ENCODE measurements at places on chromosomes 6 and 20.

GRCh38 chr20:1196634-1197033 is 6.6 kb upstream of the C20orf202 start:
- DNase-seq = no peak

GRCh38 chr6:146860583-146860982 is 261.8 kb downstream of the ADGB start:
- no peak for DNase-seq

GRCh38 chr6:170030284-170030815 is 260.5 kb downstream of the DLL1 start:
- DNase-seq = no peak

DNA sequence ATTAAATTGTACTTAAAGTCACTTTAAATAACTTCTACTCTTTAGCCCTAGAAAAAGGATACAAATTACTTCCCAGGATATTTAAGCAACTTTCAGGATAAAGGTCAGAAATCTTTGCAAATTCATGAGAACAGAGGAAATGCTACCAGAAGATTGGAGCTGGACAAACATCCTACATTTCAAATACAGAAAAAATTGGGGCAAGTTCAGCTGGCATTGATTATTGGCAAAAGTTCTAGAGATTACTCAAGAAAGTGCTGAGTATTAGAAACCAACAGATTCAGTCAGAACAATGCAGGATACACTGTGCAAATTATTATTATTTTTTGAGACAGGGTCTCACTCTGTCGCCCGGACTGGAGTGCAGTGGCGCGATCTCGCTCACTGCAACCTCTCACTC is 6.0 kb downstream of the SLC22A23 start:
- no peak for DNase-seq

DNA sequence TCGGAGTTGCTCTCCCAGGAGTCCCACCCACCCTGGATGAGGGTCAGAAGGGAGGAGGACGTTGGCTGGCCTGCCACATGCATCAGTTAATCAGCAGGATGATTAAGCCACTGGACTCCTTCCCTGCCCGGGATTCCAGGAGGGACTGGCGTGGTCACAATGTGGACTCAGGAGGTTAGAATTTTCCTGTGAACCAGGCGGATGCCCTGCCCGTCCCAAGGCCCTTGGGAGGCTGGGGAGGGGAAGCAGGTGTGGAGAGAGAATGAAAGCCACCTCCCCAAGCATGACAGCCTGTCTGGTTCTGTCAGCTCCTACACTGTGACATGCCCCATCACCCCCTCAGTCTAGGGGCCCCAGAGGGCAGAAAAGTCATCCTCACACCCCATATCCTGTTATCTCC is 11.6 kb upstream of the ITPR3 start:
- DNase-seq = no peak

GRCh38 chr20:37961066-37961465 is 58.1 kb downstream of the VSTM2L start:
- DNase-seq = no peak

DNA sequence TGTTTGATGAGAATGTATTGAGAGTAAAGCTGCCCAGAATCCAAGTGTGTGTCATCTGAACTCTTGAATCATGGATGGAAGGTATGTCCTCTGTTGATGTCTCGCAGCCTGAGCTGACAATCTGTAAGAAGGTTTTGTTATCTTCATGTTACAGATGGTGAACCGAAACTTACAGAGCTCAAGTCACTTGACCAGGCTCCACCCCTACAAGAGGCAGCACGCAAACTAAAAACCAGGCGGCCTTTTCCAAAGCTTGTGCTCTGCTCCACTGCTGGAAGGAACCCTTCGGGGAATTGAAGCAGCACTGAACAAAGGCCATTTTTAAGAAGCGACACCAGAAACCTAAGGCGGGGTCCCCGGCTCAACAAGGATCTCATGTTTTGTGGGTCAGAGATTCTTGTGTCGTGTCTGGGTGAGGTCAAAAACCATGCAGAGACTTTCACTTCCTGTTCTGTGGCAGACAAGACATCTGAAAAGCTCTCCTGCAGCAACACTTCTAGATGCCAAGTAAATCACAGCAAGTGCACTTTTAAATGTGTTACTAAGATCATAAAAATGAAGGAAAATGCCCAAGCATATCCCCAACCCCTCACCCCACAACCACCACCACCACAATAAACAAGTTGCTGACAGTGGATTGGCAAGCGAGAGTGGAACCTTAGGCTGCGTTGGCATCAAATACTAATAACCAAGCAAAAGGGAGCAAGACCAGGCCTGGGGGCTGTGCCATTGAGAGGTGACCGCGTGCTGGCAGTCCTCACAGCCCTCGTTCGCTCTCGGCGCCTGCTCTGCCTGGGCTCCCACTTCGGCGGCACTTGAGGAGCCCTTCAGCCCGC is 27.3 kb downstream of the NQO2 start:
- DNase-seq = no peak

DNA sequence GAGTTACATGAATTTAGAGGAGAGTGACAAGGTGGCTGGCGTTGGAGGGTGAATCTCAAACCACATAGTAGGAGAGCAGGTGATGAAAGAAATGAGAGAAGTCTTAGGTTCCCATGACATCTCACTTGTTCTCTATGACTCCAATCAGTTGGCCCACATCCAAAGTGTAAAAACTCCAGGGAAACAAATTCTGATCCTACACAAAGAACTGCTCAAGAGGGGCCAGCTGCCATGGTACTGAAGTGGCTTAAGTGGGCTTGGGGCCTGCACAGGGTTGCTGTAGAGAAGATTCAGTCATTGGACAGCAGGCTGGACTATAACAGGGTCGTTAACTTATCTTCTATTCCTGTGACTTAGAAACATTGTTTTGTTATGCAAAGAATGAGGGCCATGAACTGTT is 7.6 kb upstream of the ADGRF4 start:
- DNase-seq = no peak

- DNase-seq = no peak
Measured at GRCh38 chr6:37537548-37537947, 37.9 kb upstream of the CCDC167 start.

- DNase-seq = no peak
Measured at GRCh38 chr20:14441201-14441600, 103.8 kb upstream of the FLRT3 start.

DNA sequence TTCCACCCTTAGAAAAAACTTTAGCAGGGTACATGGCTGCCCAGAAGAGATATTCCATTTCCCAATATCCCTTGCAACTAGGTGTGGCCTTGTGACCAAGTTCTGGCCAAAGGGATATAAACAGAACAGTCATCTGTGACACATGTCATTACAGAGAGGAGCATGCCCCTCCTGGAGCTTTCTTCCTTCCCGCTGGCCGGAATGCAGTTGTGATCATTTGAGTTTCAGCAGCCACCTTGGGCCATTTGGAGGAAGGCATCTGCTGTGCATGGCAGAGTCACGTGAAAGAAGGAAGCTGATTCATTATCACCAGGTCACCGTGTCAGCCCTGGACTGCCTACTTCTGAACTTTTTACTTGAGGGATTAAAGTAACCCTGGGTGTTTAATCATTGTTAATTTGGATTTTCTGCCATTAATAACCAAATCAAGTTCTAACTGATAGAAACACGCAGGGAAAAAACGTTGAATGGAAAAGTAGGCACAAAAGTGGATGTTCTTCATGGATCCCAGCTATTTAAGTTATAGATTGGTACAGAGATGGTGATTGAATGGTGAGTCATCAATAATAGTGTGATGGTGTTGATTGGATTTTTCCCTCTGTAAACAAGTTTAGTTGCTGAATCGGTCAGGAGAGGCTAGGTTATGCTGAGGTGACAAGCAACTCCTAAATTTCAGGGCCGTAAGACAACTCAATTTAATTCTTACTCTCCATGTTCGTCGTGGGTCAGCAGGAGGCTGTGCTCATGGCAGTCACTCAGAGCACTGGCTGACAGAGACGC is 80.7 kb upstream of the CCDC167 start:
- no peak for DNase-seq

- DNase-seq = no peak
Measured at GRCh38 chr20:61621035-61621730, 369.1 kb downstream of the CDH4 start.

GRCh38 chr20:15576411-15576810 is 996.8 kb downstream of the KIF16B start:
- no peak for DNase-seq

- no peak for DNase-seq
Measured at GRCh38 chr6:90157441-90157840, 139.2 kb downstream of the BACH2 start.

GRCh38 chr6:17032590-17032987 is 69.3 kb upstream of the STMND1 start:
- no peak for DNase-seq

DNA sequence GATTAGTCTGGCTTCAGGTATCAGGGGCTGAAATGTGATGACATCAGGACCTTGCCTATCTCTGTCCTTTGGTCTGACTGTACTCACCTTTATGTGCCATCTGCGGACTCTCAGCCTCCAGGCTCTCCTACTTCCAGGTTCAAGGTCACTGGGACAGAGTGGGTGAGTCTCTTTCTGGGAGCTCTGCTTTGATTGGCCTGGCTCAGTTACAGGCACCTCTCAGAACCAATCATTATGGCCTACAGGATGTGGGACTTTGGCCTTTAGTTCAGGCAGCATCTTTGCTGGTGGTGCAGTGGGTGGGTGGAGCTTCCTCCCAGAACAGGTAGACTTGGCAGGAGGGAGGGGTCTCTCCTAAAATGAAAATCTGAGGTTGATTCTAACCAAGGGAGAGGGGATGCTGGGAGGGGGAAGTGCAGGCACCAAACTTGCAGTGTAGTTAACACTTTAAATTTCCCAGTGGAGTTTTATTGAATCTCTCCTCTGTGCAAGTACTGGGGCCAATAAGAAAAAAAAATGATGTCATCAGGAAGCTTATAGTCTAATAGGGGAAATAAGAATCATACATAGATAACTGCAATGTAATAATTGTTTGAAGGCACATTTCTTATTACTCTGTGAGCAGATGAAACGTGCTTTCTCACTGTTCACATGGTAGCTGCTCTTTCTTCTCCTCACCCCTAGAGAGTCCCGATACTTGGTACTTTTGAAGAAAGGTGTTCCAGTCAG is 53.4 kb downstream of the SLC24A3 start:
- no peak for DNase-seq

Data from ecto neural progenitor cell (in vitro differentiated cells).